Thymus (tissue), 14 donors: ENCODE measurements at places on chromosomes 12 and 14. TPM values are rescaled to one million over a fixed set of nuclear protein-coding genes. Genes with fewer than 3 reads are reported as not detected.

KLRF1 gene
- total RNA-seq, result 0.80 TPM

KRT75 gene
- total RNA-seq, result 0.14 TPM

DDN gene
- total RNA-seq, result 0.09 TPM

SLC35F4 gene
- not detected for total RNA-seq

RTN1 gene
- total RNA-seq, result 1.9 TPM

MFAP5 gene
- 7.5 TPM for total RNA-seq

COCH gene
- total RNA-seq, result 1.7 TPM

DBX2 gene
- total RNA-seq, result under 0.01 TPM

OTOGL gene
- total RNA-seq, result 0.42 TPM

DNA sequence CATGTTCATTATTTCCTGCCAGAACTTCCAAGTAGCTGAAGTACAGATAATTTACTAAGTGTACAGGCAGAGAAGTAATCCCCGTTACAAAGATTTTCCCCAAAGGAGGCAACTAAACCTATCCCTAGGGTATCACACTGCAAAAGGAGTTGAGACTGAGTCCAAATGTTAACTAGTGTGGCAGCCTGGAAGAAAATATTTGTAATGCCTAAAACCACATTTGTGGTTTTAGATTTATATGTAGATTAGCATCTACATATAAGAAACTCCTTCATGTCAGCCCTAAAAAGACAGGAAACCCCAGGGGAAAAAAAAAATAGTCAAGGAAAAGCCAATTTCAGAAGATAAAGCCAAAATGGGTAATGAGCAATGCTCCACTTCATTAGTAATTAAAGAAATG lies 1.4 kb upstream of the RNASE12 start:
- DNase-seq, result no peak
- H3K27me3 ChIP-seq, result no peaks in the 10 kb centered on the region
- H3K4me1 ChIP-seq, result no peaks in the 10 kb centered on the region
- no peaks in the 10 kb centered on the region for H3K36me3 ChIP-seq
- no peak overlapping the region for H3K27ac ChIP-seq

DNA sequence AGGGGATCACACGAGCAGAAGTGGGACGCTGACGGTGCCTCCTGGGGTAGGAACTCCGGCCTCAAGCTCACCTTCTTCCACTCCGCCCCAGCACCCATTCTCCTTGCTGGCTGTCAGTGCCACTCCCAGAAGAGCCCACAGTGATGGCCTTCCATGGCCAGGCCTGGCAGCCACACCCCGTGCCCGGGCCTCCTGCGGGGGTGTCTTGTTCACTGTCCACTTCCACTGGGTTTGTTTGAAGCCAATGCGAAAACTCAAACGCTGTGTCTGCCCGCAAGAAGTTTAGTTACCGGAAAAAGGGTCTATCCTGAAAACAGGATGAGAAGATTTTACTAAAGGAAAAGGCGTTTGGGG lies 38.1 kb downstream of the CCDC88C start:
- peaks cover 17% of the 10 kb centered on the region for H3K36me3 ChIP-seq
- H3K4me1 ChIP-seq, result peaks cover 23% of the 10 kb centered on the region
- no peak overlapping the region for H3K27ac ChIP-seq
- H3K27me3 ChIP-seq, result no peaks in the 10 kb centered on the region

GRCh38 chr12:123602651-123603195 lies 824 bp downstream of the DDX55 start:
- H3K4me1 ChIP-seq, result peaks cover 6% of the 10 kb centered on the region
- H3K4me3 ChIP-seq, result peak overlapping the region; percentile 84
- peaks cover 49% of the 10 kb centered on the region for H3K36me3 ChIP-seq
- peak overlapping the region; percentile 25 for H3K27ac ChIP-seq

DNA sequence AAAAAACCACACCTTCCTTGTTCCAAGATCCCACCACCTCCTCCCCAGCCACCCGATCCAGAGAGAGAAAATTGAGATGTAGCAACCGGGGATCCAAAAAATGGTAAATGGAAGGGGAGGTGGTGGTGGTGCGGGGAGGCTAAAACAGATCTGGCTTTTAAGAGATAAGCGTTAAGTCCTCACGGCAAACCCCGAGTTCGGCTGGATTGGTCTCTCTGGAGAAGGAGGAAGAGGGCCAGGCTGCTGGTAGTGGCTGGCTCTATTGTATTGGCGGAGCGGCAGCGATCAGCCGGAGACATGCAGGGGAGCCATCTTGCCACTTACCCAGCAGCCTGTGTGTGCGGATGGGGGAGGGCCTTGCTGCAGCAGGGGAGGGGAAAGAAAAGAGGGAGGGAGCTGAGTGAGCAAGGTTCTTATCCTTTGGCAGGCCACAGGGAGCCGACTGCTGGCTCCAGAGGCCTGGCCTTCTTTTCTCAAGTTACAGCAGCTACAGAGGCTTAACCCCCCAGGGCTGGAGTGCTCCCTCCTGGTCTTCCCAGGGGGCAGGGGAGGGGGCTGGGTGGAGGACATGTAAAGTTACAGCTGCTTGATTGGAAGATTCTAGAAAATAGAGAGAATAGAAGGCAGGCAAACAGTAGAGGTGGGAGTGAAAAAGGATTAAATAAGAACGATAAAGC lies 14.1 kb upstream of the CDH24 start:
- no peaks in the 10 kb centered on the region for H3K27me3 ChIP-seq
- H3K4me1 ChIP-seq, result peaks cover 13% of the 10 kb centered on the region
- DNase-seq, result peak; percentile 62
- H3K4me3 ChIP-seq, result peak overlapping the region; percentile 82
- peak overlapping the region; percentile 62 for H3K27ac ChIP-seq

DNA sequence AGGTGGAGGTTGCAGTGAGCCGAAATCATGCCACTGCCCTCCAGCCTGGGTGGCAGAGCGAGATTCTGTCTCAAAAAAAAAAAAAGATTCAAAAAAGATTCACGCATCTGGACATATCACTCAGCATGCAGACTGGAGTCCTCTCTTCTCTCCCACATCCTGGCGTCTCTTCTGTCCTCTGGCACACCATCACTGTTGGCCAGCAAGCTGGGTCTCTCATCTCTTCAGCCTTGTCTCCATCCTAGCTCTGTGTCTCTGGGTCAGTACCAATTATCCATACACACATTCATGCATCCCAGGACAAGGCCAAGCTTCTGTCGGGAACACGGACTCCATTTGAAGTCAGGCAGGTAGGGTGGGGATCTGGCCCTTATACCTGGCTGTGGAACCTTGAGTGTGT lies 105.5 kb upstream of the MAP1LC3B2 start:
- H3K27ac ChIP-seq, result no peak overlapping the region
- H3K36me3 ChIP-seq, result no peaks in the 10 kb centered on the region
- H3K27me3 ChIP-seq, result no peaks in the 10 kb centered on the region
- no peak overlapping the region for H3K4me3 ChIP-seq

DNA sequence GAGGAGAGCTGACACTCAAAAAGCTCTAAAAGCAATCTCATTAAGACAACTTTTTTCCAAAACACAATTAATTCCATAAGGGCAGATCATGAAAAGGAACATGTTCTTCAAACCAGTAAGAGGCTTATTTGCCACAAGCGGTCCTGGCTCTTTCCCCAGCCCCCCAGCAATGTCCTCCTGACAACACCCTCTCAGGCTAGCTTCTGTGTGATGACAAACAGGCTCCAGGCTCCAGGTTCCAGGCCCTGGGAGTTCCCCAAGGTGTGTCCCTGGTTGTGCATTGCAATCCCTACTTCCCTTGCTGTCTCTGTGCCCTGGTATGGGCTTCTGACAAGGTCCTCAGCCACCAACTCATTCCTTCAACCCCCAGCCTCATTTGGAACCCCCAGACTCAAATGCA lies 8.9 kb downstream of the HVCN1 start:
- no peak overlapping the region for H3K4me3 ChIP-seq
- no peaks in the 10 kb centered on the region for H3K36me3 ChIP-seq
- peaks cover 19% of the 10 kb centered on the region for H3K4me1 ChIP-seq
- no peaks in the 10 kb centered on the region for H3K27me3 ChIP-seq
- no peak for DNase-seq
- H3K27ac ChIP-seq, result no peak overlapping the region

GRCh38 chr12:122366685-122367475 lies 55.6 kb downstream of the CLIP1 start:
- H3K27me3 ChIP-seq, result no peaks in the 10 kb centered on the region
- H3K4me3 ChIP-seq, result no peak overlapping the region
- H3K36me3 ChIP-seq, result no peaks in the 10 kb centered on the region
- H3K27ac ChIP-seq, result no peak overlapping the region

DNA sequence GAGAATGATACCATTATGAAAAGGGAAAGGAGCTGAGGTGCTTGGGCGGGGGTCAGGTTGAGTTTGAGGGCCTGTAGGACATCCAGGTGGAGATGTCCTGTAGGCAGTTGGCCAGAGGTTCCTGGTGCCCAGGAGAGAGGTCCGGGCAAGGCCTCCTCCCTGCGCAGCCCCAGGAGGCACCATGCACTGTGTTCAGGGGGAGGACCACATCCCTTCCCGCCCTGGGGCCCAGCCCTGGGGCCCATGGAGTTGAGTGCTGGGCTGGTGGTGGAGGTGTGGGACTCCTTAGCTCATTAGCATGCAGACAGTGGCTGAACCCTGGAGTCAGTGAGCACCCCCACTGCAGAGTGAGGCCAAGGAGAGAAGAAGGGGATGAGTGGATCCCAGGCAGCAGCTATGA lies 5.7 kb upstream of the FAIM2 start:
- no peak overlapping the region for H3K27ac ChIP-seq
- H3K4me3 ChIP-seq, result no peak overlapping the region
- no peak for DNase-seq

- H3K4me3 ChIP-seq, result no peak overlapping the region
- no peaks in the 10 kb centered on the region for H3K36me3 ChIP-seq
- H3K27ac ChIP-seq, result no peak overlapping the region
- no peaks in the 10 kb centered on the region for H3K27me3 ChIP-seq
- DNase-seq, result no peak
- no peaks in the 10 kb centered on the region for H3K4me1 ChIP-seq
These were observed 70.7 kb downstream of the SLC8A3 start for GRCh38 chr14:70118064-70118463.

- no peaks in the 10 kb centered on the region for H3K36me3 ChIP-seq
- H3K27me3 ChIP-seq, result no peaks in the 10 kb centered on the region
- no peak overlapping the region for H3K4me3 ChIP-seq
- H3K27ac ChIP-seq, result no peak overlapping the region
- DNase-seq, result no peak
- H3K4me1 ChIP-seq, result no peaks in the 10 kb centered on the region
These were observed 236.1 kb upstream of the DIO2 start for GRCh38 chr14:80447392-80447791.

DNA sequence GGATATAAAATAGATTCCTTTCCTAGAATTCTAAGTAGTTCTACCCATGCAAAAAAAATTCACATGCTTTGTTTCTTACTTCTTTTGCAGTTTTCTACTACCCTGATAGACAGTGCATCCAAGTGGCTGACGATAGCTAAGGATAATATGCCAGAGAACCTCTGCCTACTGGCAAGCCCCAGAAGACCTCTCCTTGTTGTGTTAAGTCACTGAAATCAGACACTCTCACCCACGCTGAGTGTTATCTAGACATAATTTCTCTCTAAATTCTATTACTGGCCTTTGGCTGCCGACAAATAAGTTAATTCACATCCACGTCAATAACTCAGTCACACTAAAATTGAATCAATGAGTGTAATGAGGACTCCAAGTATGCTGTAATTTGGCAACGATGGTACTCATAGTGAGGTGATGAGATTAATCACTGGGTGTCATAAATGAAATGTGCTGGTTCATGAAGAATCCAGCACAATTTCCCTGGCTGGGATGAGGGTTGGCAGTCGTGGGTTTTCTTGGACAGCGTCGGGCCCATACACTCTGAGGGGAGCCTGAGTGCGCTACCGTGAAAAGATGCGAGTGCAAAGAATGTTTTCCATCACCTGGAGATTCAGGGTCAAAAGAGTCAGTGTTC lies 354.8 kb upstream of the TMEM132C start:
- DNase-seq, result no peak
- H3K36me3 ChIP-seq, result no peaks in the 10 kb centered on the region
- no peaks in the 10 kb centered on the region for H3K27me3 ChIP-seq
- H3K4me3 ChIP-seq, result no peak overlapping the region

GRCh38 chr14:24307575-24308341 lies at the start of gene CIDEB:
Gene CIDEB, minus strand, starts transcription at chr14:24307977. Its CDS starts 119 bp downstream, at chr14:24307858.
- H3K4me3 ChIP-seq, result no peak within 1 kb of the TSS
- H3K27ac ChIP-seq, result peak within 1 kb of the TSS; percentile 68
- DNase-seq, result peak; percentile 70
- peaks cover 50% of the 10 kb centered on the region for H3K36me3 ChIP-seq
- H3K27me3 ChIP-seq, result no peaks in the 10 kb centered on the region
